IPS-NIHi11 (cell line): ENCODE measurements at places on chromosomes 11 and 22.

GRCh38 chr11:120215634-120216033, 4.8 kb downstream of the OAF start:
- no peak for DNase-seq

GRCh38 chr11:130168105-130168504, 8.5 kb downstream of the ST14 start:
- no peak for DNase-seq

DNA sequence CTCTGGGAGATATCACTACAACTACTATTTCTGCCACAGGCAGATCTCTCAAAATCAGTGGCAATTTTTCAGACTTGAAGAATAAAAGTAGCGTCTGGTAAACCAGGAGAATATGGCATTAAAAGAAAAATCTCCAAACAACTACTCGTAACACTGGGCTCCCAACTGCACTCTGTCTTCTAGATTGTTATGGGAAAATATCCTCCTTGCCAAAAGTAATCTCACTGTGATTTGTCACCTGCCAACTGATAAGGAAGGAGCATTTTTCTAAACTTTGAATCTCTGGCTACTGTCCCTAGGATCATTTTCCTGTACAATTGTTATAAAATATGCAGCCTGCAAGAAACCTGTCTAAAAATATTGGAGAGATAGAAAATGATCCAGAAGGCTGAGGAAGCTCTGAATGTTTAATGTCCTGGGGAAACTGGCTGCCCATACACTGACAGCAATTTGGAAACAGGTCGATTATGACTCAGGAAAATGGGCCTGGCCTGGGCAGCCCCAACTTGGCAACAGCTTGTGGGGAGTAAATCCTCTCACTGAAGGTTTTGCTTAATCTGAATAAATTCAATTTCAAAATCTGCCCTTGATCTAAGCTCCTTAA, 90.5 kb upstream of the DBX1 start:
- no peak for DNase-seq

- DNase-seq, result no peak
Observed at GRCh38 chr11:29527391-29527936, 489.4 kb downstream of the KCNA4 start.

DNA sequence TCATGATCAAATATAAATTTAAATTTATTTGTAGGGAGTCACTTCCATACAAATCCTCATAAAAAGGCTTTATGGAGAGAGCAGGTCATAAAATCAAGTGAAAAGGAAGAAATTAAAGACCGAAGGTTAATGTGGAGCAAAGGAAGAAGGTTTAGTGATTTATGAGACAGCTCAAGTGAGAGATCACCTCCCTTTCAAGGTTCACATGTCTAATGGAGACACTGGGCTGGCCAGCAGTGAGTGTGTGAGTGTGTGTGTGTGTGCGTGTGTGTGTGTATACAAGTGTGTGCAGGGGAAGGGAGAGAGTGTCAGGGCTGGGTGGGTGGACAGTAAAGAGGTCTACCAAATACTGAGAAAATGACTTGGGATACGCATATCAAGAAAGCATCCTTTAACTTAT, 251.2 kb downstream of the FAT3 start:
- no peak for DNase-seq

GRCh38 chr11:65341856-65342255, 8.2 kb downstream of the DPF2 start:
- DNase-seq, result no peak

DNA sequence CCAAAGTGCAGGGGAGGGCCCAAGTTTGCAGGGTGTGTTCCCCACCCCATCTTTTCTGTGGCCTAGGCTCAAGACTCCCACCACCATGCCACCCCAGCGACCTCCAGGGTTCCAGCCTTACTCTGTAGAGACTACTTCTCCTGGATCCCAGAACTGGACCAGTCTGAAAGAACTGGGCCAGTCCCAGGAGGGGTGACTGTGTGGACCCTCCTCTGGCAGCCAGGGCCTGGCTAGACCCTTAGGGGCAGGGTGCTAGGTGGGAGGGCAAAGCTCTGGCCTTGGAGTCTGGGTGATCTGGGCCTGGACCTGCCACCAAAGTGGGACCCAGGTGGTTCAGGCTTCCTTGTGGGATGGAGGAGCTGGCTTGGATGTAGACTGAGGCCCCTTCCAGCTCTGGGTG, 41.8 kb upstream of the ACCSL start:
- no peak for DNase-seq

- DNase-seq, result peak; percentile 73
Observed at GRCh38 chr11:63906585-63906984, 10.4 kb downstream of the RCOR2 start.

DNA sequence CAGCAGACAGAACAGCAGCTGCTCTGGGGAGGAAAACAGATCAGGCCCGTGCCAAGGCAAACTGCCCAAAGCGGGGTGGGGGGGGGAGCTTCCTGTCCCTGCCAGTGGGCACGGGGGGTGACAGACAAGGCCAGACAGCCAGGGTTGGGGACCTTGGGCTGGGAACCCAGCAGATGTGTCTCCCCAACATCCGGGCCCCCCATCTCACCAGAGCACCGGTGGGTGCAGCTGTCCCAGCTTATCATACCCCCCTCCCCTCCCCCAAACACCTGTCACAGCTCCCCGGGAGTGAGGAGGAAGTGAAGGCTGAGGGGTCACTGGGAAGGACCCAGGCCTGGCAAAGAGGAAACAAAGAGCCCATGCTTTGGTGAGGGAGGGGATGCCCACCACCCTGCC, 1.3 kb downstream of the PPP1R14B start:
- DNase-seq, result no peak

GRCh38 chr11:75022759-75023396, 34.1 kb downstream of the NEU3 start:
- DNase-seq, result peak; percentile 91

- DNase-seq, result no peak
Observed at GRCh38 chr11:36467012-36467411, 43.1 kb downstream of the TRAF6 start.

GRCh38 chr11:69654660-69655478, 13.9 kb downstream of the CCND1 start:
- no peak for DNase-seq

GRCh38 chr22:26986884-26987283, 329.5 kb downstream of the MIAT start:
- peak; percentile 19 for DNase-seq

DNA sequence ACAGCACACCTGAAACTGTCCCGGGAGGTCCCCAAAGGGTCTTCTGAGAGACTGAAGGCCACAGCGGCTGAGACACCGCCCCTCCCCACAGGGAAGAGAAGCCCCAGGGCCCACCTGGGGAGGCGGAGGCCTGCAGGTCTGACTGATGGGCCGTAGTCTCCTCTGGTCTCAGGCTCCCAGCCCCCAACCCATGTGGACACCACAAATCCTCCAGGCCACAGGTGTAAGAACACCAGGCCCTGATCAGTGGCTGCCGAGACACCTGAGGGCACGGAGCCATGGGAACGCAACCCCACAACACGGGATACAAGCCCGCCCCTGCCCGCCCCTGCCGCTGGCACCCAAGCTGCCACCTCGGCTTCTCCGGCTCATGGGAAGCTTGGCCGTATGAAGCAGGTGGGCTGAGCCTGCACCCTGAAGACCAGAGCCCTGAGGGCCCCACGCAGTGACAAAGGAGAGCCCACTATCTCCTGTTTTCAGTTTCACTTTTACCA, 46.3 kb downstream of the BRD1 start:
- DNase-seq, result no peak

DNA sequence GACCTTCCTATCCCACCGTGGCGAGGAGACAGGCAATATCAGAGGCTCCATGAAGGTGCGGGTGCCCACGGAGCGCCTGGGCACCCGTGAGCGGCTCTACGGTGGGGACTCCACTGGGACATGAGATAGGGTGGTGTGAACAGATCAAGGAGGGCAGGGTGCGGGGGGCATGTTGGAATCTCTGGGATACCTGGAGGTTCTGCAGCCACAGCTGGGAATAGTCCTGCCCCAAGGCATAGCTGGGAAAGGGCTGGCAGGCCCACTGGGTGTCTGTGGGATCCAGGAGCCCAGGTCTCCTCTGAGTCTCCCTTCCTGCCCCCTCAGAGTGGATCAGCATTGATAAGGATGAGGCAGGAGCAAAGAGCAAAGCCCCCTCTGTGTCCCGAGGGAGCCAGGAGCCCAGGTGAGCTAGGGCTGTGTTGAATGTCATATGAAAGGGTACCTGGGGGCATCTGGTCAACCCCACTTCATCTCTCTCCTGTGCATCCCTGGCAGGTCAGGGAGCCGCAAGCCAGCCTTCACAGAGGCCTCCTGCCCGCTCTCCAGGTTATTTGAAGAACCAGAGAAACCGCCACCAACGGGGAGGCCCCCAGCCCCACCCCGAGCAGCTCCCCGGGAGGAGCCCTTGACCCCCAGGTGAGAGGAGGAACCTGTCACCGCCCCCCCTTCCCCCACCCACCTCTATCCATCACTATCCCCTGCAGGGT, 8.5 kb downstream of the PHOX2A start:
- DNase-seq, result no peak

DNA sequence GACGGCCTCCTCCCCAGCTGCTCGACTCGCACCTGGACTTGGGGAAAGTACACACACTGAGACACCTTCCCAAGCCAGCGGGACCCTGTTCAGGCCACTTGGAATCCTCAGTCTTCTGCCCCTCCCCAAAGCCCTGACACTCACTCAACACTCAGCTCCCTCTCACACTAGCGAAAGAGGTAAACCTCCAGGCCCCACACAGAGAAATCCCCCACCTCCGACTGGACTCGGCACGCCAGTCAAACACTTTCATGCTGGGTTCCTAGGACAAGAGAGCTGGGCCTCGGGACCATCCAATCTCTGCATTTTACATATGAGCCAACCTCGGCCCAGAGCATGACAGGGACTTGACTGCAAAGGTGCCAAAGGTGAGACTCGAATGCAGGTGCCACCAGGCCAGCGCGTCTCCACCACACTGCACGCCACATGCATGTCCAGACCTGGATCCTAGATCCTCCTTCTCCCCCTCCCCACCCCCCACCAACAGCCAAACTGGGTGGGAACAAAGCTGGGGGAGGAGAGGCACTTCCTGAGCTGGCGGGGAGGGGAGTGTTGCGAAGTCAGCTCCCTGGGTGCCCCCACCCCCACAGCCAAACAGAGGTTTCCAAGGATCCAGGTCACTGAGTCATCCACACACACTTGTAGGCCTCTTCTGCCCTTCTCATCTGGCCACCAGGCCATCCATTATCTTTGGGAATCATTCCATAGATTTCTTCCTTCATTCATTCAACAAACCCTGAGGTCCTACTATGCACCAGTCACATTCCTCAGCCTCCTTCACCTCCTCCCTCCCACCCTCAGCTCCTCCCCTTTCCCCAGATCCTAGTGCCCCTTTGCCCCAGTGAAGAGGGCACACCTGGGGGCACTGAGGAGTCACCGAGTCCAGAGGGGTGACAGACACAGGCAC, 10.7 kb upstream of the CD5 start:
- DNase-seq, result no peak

- no peak for DNase-seq
Observed at GRCh38 chr11:119373059-119373920, 8.2 kb downstream of the USP2 start.

DNA sequence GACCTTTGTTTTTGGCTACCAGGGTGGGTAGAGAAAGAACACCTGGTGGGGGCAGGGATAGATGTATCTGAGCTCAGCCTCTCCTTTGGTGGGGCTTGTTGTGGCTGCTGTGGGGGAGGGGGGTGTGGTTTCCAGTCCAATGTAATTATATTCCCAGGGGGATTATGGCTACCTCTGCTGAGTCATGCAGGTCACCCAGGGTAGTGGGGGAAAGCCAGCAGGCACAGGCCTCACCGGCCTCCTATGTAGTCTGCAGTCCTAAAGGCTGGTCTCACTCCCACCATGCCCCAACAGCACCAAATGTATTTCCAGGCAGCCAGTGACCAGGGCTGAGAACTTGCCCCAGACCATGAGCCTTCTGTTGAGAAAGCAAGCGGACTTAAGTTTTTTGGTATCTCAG, 119.6 kb downstream of the DYNC2H1 start:
- no peak for DNase-seq

DNA sequence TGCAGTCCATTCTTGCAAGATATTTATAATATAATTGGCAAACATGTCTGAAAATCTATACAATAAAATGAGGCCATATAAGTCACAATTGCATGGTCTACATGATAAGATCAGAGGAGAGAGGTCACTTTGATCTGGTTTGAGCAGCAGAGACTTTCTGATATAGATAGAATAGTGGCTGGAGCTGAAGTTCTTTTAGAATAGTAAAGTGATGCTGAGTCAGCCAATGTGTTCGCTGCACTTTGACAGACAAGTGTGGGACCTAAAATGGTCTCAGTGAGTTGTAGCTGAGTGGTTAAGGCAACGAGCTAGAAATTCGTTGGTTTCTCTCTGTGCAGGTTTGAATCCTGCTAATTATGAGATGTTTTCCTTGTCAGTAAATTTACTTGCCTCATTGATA, 257.0 kb upstream of the C11orf87 start:
- DNase-seq, result no peak

DNA sequence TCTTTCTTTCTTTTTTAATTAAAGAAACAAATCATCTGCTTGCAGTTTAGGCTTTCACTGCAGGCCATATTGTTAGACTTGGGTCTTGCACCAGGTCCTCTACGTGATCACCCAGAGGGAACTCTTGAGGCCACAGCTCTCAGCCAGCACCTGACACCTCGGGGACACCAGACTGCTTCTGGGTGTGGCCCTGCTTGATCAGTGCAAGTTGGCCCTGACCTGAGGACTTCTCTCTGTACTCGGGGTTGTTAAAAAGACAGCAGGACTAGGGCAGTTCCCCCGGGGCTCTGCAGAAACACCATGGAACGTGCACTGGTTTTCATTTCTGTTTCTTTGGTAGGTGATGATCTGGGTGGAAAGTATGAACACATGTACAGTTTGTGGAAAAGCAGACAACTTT, 51.2 kb upstream of the MYO18B start:
- no peak for DNase-seq
